Activated CD8-positive, alpha-beta memory T cell treated with anti-CD3 and anti-CD28 coated beads for 24 hours (primary cell): ENCODE measurements at places on chromosomes 11 and 22.

- no peak for DNase-seq
These were observed 561 bp downstream of the PGM2L1 start for GRCh38 chr11:74397501-74398243.

DNA sequence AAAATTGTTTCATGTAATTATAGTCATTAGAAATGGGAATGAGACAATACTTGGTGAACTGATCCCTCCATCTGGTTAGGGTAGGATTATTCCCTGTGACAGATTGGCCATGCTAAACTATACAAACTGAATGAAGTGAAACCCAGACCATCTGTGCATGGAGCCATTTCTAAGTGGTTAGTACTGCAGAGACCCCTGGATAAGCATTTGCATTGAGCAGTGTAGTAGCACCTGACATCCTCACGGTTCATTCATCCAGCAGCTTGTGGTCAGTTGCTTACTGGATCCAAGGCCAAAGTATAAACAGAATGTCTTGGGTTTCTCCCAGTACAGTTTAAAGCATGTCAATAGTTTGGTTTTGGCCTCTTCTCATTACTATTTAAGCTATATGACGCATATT is 93.8 kb upstream of the ARHGAP42 start:
- no peak for DNase-seq

- no peak for DNase-seq
These were observed 12.1 kb downstream of the CPSF7 start for GRCh38 chr11:61417670-61418069.

DNA sequence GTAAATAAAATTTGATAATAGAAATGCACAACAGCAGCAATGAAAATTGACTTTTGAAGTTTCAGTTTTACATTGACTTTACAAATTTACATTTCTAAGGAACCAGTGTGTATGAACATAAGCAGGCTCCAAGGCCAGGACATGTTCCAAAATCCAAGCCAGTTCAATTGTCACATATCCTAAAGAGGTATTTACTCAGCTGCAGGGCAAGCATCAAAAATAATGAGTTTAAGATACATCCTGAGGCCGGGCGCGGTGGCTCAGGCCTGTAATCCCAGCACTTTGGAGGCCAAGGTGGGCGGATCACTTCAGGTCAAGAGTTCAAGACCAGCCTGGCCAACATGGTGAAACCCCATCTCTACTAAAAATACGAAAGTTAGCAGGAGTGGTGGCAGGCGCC is 39.0 kb upstream of the AKIP1 start:
- DNase-seq = no peak

DNA sequence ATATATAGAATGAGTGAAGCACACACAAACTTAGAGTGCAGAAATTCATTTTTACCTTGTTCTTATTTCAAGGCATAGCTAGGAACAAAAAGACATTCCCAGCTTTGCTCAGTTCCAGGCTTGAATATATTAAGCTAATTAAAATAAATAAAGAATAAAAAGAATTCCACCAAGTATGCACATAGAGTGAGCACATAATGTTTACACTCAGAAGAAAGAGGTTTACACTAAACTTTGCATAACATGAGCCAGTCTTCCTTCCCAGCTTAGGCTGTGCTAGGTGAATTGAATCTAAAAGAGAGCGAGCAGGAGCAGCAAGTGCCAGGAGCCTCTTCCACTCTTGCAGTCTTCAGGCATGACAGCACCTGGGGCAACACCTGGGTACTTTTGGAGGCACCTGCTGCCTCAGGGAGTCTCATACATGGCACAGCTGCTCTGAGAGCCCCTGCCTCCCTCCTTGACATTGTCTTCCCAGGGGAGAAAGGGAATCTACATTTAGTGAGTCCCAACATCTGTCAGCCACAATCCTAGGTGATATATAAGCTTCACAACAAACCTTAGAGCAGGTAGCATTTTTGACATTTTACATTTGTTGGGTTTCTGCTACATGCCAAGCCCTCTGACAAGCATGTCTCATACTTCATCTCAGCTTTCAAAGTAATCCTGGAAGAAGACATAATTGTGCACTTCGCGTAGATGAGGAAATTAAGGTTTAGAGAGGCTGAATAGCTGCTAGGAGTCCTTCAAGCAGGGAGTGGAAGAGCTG is 732.7 kb upstream of the TENM4 start:
- no peak for DNase-seq

- DNase-seq = no peak
These were observed 175.2 kb downstream of the TMEM135 start for GRCh38 chr11:87212891-87213290.

GRCh38 chr22:20211997-20212753 is 55.9 kb downstream of the RTN4R start:
- DNase-seq = no peak

- DNase-seq = peak; percentile 76
These were observed 66.4 kb downstream of the SGSM3 start for GRCh38 chr22:40436505-40437431.

DNA sequence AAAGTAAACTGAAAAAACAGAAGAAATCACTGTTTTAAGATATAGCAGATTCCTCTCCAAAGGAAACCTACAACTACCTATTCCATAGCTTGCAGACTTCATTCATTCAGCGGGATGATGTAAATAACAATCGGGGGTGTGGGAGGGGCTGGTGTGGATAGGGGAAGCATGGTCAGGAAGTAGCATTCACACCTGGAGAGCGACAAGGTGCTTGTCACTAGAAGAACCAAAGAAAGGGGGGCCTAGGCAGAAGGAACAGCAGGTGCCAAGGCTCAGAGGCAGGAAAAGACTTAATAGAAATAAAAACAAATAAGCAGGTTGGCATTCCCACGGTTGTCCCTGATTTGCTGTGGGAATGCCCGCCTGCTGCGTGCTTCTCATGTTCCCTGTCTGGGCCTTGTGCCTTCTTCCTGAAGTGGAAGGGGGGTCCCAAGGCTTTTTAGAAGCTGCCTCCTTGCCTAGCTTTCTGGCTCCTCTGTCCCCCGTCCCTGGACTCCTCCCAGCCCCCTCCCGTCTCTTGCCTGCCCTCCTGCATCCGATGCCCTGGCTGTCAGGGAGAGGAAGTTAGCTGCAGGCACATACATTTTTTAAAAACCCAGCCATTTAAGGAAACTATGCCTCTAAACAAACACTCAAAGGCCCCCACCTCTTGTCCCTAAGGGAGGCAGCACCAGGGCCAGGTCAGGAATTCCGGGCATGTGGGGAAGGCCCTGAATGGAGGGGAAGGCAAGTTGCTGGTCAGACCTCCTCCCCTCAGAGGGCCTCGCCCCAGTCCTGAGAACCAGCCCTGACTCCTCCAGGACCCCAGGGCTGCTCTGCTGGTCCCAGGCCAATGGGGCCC is 54.7 kb upstream of the PRDM11 start:
- peak; percentile 47 for DNase-seq

GRCh38 chr11:101797335-101797734 is 117.5 kb upstream of the CEP126 start:
- DNase-seq = no peak

DNA sequence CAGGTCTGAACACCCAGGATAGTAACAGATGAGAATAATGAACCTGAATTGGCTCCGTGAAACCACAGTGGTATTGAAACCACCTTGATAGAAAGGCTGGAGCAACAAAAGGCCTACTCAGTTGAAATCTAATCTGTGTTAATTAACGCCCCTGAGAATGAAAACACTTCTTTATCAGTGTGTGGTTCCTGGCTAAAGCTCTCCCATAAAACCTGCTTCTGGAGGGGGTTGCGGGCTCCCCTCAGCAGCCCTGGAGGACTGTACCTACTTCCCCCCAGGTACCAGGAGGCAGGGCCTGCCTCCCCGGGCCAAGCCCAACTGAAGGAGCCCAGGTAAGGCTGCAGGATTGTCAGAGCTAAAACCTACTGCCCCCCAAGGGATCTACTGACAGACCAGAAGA is 54.6 kb downstream of the PLEKHA7 start:
- DNase-seq = no peak

DNA sequence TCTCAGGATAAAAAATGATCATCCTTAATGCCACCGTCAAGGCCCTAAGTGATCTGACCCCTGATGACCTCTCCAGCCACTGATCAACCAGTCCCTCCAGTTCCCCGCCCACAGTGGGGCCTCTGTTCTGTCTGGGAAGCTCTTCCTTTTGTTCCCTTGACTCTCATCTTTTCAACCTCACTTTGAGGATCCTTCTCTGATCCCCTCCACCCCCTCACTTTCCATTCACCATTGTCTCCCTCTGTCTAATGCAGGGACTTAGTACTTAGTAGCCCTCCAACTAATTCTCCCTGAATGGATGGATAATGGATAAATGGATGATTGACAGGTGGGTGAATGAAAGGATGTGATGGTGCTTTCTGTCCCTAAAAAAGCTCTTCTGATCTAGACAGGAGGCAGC is 45.6 kb downstream of the C11orf58 start:
- no peak for DNase-seq

DNA sequence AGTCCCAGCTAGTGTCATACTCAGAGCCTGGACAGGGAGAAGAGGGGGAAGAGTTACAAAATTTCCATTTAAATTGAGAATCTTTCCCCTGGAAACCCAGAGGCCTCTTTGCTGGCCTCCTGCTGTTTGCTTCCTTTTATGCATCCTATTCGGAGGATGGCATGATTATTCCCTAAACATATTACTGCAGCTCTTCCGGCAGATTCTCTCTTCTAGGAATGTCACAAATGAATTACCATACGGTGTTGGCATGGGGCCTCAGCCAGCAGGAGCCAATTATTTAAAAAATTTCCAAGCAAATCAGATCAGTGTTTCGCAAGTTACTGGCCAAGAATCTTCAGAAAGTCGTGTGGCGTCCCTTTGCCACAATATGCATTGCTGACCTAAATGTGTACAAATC is 326.7 kb upstream of the NCAM1 start:
- no peak for DNase-seq

- no peak for DNase-seq
These were observed 126.4 kb upstream of the E2F8 start for GRCh38 chr11:19366992-19367709.

GRCh38 chr11:106728859-106729258 is 289.4 kb downstream of the GUCY1A2 start:
- no peak for DNase-seq

DNA sequence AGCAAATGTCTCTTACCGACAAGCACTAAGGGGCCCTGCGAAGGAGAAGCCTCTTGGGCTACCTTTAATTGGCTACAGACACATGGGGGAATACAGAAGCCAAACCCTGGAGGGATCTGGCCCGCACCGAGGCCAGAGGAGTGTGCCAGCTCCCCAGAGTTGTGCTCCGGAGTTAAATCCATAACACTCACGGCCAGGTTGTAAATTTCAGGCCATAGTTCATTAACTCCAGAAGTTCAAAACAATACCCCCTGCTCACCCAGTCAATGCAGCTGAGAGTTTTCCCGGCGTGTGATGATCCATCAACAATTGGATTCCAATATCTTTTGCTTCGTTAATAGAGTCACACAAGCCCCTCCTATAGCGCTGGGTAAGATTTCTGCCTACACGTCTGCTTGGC is 371.5 kb downstream of the NXPE2 start:
- DNase-seq = no peak

- no peak for DNase-seq
These were observed 197.8 kb upstream of the SORL1-AS1 start for GRCh38 chr11:121650351-121651256.

DNA sequence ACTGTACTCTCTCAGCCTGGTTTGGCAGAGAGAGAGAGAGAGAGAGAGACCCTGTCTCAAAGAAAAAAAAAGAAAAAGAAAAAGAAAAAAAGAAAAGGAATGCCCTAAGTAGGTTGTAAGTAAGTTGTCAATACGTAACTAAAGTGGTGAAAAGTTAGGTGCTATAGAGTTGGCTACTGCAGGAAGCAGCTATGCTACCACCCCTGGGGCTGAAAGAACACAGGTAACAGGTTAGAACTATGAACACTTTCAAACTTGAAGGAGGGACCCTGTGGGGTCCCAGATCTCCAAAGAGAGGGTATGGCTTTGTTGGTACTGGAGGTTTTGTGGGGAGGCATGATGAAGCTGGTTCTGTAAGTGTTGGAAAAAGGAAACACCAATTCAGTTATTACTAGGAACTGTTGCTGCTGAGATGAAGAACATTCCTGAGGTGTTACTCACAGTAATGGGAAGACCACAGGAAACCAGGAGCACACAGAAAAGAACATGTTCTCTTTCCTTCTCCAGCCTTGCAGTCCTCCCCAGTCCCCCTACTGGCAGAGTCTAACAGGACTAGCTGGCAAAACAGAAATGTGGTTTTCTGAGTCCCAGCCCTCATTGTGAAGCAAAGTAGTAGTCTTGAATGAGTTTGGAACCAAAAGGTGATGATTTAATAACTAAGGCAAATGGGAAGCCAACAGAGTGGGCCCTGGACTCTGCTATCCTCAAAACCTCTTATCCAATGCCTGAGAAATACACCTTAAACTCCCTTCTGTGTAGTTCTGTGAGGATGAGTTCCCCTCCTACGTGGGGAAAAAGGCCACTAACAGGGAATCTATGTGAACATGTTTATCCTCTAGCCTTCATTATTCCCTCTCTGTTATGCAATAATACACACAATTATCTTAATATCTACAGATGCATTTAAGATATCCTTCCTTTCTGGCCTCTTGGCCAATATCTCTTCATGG is 427.0 kb upstream of the DDI1 start:
- no peak for DNase-seq

DNA sequence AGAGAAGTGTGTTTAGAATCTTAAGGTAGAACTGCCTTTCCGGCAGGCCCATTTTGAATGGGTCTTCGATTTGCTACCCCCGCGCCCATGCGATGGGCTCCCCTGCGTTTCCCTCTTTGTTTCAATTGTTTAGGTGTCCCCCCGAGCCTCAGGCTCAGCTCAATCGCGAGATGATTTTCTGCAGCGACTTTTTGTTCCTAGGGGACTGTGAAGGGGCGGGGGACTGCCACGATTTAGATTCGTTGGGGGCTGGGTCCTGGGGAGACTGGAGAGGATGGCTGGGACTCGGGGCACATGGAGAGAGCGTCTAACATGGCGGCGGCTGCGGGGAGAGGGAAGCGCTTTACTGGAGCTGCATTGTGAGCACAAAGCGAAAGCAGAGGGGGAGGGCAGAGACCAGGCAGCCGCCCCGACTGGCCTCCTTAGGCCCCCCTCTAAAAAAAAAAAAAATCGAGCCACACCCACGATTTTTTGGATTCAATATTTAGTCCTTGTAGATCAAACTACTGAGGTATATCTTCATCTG is 1.7 kb downstream of the CAPRIN1 start:
- DNase-seq = peak; percentile 90

GRCh38 chr11:92601048-92601447 is 368.4 kb upstream of the MTNR1B start:
- DNase-seq = no peak

DNA sequence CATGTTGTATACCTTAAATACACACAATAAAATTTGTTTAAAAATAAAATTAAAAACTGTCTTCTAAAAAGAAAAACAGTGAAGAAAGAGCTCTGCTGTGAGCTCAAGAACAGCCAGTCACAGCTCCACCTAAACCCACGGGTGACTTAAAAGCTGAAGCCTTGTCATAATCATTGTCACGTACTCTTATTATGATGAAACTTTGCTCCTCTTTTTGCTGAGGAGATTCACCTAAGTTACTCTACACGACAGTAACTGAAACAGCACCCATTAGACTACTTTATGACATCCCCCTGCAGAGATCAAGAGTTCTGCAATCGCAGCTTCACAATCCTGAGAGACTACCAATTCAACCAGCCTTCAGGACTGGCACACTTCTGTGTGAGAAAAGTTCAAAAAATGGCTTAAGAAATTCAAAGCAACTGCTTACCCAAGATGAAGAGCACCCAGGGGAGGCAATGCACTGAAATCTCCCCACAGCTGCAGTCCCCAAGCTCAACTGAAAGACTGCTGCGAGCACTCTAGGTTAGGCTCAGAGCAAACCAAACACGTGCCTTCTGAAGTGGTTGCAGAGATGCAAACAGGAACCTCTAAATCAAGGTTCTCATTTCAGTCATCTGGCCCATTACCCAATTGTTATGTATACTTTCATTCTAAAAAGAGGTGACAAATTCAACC is at the start of gene JAML:
JAML (minus strand) TSS at position 501 of the 678 bp plus-strand sequence. CDS start 10,145 bp downstream, outside the sequence.
- peak; percentile 86 for DNase-seq

- DNase-seq = no peak
These were observed 368.9 kb downstream of the DDX10 start for GRCh38 chr11:109033627-109034338.
